ENCODE measurements at places on chromosomes 7 and 10. TPM values are rescaled to one million over a fixed set of nuclear protein-coding genes. Genes with fewer than 3 reads are reported as not detected.

The DYDC2 gene
- not detected for total RNA-seq

The RFC2 gene
- total RNA-seq = 14.1 TPM

The RNLS gene
- total RNA-seq = 24.0 TPM

The ZNF746 gene
- 24.1 TPM for total RNA-seq

The INSYN2A gene
- not detected for total RNA-seq

The COL17A1 gene
- total RNA-seq = 0.23 TPM

The STAG3 gene
- total RNA-seq = 0.95 TPM

The GSTO1 gene
- 262 TPM for total RNA-seq

The ATOH7 gene
- total RNA-seq = not detected

The TMEM225B gene
- 1.8 TPM for total RNA-seq

Measured in adrenal gland (tissue), 19 donors.